ENCODE measurements at places on chromosomes 6 and 20.

- DNase-seq: no peak
These were observed 101.2 kb downstream of the HDGFL1 start for GRCh38 chr6:22670605-22671004.

- DNase-seq: no peak
These were observed 6.7 kb upstream of the ATRN start for GRCh38 chr20:3464166-3464565.

GRCh38 chr6:23981923-23982322 lies 144.1 kb upstream of the NRSN1 start:
- DNase-seq: no peak

DNA sequence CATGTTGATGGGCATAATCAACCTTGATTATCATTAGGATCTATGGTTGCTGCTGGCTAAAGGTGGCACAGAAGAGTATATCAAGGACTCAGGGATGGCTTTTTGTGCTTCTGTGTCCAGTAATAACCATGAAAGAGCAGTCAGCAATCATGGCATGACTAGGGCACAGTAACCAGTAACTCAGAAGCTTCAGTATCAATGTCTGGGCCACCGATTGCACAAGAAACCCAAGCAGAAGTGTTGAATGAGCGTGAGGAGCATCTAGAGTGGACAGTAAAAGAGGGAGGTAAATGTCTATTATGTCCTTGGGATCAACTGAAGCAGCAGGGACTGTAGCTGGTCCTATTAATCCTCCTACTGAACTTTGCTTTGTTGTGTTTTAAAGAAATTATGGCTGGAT lies 81.5 kb upstream of the F13A1 start:
- DNase-seq: no peak

GRCh38 chr6:34243901-34244884 lies 4.6 kb downstream of the SMIM29 start:
- peak; percentile 29 for DNase-seq

- DNase-seq: no peak
These were observed 363.8 kb downstream of the RNGTT start for GRCh38 chr6:88599571-88599970.

- DNase-seq: no peak
These were observed 5.8 kb upstream of the HMGCLL1 start for GRCh38 chr6:55584654-55585354.

DNA sequence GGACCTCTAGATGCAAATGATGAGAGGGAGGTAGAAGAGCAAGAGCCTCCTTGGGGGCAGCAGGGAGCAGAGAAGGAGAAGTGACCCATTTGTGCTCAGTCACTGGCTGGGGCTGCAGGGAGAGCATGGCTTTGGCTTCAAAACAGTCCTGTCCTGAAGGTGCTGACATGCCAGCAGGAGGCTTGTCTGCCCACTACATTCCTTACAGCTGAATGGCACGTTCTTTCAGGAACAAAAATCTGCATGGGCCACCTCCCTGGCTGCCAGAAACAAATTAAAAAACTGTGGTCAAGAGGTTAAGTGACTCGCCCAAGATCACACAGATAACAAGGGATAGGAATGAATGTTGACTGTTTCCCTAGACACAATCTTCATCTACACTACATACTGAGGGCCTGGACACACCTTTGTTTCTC lies 188.8 kb downstream of the HIVEP2 start:
- DNase-seq: no peak

DNA sequence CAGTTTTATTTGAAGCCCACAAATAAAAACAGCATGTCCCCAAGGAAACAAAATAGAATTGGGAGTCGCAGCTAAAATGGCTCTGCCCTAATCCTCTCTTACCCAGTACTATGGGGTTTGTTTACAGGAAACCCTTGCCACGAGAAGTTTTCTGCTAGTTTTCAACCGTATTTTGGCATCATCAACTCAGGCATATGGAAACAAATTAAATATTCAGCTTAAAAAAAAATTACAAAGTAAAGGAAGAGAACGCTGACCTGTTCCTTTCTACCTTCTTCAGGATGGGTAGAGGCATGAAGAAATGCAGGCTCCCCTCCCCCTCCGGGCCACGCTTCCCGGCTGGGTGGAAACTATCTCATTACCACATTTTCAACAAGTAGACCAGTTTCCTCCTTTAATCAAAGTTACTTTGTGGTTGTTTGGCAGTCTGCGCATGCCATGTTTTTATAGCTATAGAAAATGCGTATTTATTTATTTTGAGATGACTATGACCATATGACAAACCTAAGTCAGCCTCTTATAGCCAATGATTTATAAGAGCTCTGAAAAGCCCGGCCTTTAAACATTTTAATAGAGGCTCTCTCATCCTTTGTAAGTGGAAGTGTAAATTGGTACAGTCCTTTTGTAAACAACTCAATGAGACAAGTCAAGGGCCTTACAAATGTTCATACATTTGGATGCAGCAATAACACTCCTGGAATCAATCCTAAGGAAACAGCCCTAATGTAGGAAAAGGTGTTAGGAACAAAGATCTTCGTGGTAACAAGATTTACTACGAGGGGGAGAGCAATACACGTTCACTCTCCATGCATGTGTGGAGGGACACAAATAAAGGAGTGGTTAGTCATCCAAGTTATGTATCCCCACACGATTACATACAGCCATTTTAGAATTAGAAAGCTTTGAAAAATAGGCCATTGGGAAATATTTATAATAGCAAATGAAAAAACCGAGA lies 16.1 kb upstream of the ZNF217 start:
- DNase-seq: no peak

Data from dorsolateral prefrontal cortex (tissue), 122 donors.